GM13976 (cell line): ENCODE measurements at places on chromosomes 13 and 19.

GRCh38 chr19:50722201-50723013, 757 bp upstream of the CLEC11A start:
- DNase-seq, result no peak

DNA sequence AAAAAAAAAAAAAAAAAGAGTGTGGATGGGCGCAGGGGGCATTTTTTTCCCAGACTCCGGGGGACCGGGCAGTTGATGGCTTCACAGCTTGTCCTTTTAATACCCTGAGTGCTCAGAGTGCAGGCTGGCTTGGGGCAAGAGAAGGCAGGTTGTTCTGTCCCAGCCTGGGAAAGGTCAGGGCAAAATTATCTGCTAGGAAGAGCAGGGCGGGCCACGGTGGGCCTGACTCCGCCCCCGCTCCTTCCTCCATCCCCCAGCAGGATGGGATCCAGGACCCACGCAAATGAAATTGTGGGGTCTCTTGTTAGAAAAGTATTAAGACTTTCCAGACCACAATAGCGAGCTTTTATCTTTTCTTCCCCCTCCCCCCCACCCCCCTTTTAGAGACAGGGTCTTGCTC, 70.7 kb downstream of the PTPRS start:
- no peak for DNase-seq

DNA sequence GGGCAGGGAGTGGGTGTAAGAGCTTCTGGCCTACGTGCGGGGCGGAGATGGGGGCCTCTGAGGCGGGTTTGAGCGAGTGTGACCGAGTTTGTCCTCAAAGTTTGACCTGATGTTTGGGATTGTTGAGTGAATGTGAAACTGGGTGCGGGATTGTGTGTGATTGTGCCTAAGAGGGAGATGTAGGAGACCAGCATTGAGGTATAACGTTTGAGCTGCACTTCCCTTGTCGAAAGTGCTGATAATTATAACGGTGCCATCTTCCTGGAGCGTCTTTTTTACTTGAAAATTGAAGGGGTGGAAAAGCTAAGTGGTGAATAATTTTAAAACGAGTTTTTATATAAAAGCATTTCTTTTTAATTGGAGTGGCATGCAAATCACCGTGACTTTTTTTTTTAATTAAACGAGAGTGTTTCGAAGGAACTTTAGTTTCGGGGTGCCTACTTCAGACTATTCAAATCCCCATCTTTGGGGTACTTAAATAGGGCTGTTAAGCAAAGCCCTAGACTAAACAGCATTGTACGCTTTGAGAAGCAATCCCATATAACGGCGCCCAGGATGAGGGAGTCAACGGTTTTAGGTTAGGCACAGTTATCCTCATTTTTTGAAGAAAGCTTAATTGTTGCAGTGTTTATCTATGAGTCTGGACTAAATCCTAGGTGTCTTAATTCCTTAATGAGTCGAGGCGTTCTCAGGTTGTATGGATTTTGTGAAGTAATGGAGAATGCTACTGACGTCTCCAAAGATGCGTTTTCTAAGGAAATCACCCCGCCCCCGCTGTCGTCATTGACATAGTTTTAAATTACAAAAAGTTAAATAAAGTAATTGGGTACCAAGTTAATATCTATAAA, 594 bp downstream of the ZNF146 start:
- DNase-seq, result no peak

DNA sequence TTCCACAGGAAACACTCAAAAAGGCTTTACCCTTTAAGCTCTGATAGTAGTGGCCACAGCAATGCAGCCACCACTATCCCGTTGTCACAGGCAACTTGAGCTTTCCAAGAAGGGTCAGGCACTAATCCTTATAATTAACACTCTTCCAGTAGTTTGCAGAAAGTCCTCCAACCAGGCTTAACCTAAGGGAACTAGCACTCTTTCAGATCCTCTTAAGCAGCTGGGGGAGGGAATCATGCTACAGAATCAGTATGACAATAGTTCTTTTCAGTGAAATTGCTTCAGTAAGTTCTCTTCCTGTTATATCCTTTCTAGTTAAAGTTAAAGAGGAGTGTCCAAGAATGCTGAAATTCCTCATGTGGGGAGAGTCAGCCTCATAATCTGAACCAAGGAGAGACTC, 82.2 kb downstream of the TNFSF11 start:
- no peak for DNase-seq

DNA sequence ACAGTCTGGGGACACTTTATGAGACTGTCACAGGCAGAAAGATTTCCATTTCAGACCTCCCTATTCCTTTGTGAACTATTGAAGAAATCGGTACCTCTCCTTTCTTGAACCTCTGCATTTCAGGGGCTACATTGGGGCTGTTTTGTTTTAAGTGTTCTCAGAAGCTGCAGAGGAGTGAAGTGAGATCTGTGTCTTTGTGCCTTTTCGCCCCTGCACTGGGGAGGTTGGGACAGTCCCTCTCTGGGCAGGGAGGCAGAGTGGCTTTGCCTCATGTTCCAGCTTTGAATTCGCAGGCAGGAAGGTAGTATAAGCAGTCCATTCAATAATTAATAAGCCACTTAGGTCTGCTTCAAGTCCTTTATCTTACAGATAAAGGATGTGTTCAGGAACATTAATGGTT, 9.5 kb upstream of the AMER2 start:
- no peak for DNase-seq

DNA sequence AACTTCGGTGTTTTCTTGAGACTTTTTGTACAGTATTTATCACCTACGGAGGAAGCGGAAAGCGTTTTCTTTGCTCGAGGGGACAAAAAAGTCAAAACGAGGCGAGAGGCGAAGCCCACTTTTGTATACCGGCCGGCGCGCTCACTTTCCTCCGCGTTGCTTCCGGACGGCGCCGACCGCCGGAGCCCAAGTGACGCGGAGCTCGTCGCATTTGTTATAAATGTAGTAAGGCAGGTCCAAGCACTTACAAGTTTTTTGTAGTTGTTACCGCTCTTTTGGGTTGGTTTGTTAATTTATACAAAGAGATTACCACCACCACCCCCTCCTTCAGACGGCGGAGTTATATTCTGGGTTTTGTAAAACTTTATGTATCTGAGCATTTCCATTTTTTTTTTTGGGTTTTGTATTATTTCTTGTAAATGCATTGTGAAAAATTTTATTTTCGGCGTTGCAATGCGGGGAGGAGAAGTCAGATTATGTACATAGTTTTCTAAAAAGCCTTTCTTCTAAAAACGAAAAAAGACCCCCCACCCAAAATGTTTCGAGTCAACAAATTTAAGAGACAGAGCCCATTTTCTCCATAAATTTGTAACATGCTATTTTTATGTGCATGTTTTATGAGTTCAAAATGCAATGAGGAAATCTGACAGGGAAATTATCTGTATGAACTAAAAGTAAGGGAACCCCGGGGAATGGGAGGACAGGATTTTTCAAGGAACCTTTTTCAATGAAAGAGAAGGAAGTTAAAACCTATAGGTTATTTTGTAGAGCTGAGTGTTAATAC, 2.3 kb downstream of the SOX1 start:
- DNase-seq, result peak; percentile 29

DNA sequence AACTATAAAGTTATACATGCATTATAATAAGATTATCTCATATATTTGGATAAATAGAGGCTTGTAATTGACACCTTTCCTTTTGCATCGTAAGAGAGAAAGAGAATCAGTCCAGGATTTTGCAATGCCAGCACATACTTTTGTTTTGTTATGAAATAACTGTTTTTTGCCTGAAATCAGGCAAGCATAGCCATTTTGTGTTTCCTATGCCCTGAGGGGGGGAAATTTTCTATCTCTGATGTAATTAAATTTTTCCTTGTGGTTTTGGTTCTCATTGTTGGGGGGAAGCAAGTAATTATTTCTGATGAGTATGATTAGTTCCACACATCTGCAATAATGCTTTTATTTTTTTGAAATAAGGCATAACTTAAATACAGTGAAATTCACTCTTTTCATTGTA, 229.4 kb downstream of the NDFIP2 start:
- DNase-seq, result no peak
